ENCODE measurements at places on chromosomes 3 and 15.
A peak's percentile ranks its signal among the peaks of the same experiment; 100 is the strongest.

GRCh38 chr3:169478566-169479313, 184.8 kb downstream of the MECOM start:
- DNase-seq, result no peak

DNA sequence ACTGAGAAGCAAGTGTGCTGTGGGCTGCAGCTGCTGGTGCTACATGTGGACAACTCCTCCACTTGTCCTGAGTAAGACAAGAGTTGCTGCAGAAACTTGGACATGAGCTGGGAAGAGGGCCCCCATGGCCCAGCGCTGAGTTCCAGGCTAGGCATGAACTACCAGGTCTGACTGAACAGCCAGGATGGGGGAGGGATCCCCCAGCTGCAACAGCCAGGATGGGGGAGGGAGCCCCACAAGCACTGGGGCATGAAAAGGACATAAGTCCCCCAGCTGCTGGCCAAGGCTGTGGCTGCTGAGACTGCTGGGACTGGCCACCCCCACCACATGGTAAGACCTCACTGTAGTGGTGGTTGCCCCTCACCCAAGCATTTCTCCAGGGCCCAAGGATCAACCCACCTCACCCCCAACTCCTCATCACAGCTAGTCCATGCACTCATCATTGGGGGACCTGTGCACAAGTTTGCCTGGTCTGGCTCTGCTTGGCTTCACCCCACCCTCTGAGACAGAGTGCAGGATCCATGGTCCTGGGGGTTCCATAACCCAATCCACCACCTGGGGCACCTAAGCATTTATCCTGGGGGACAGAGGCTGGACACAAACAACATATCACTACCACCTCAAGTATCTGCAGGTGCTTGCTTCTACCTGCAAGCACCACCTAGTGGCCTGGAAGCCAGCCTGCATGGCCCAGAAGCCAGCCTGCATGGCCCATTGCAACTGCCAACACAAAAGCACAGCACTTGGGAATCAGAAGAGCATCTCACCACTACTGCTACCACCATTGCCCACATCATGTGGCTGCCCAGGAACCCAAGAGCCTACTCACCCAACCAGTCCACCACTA, 84.5 kb upstream of the STT3B start:
- DNase-seq, result peak; percentile 38

DNA sequence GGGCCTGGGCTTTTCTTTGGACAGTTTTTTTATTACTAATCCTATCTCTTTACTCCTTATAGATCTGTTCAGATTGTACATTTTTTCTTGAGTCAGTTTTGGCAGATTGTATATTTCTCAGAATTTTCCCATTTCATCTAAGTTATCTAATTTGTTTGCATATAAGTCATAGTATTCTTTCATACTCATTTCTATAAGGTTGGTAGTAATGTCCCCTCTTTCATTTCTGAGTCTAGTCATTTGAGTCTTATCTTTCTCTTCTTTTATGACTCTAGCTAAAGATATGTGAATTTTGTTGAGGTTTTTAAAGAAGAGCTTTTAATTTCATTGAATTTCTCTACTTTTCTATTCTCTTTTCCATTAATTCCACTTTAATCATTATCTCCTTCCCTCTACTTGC, 27.2 kb downstream of the TRPM1 start:
- DNase-seq, result no peak

- DNase-seq, result no peak
These were observed 214.7 kb upstream of the ZBTB20 start for GRCh38 chr3:115361806-115362205.

- DNase-seq, result no peak
These were observed 92.9 kb upstream of the CADPS start for GRCh38 chr3:62968128-62968527.

- no peak for DNase-seq
These were observed 182.0 kb upstream of the BHLHE40 start for GRCh38 chr3:4797201-4797705.

DNA sequence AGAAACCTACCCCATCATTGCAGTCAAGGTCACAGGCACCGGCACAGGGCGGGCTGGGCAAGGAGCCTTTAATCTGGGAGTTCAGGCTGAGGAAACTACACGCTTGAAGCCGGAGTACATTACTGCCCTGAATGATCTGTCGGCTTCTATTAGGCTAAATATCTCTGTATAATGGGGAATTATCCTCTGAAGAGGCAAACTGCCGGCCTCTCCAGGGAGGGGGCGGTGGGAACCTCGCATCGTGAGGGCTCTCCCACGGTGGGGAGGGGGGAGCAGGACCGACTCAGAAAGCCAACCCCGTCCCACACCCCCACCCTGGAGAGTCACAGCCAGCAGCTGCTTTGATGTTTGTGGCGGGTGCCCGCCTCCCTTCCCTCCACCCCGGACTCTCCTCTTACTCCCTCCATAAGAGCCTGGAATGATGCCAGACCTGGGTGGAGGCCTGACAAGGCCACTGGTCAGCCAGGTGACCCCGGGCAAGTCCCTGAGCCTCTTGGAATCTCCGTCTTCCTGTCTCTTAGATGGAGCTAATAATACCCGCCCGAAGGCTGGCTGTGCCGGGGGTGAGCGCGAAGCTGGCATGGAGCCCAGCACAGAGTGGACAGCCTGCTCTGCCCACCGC, 63.4 kb upstream of the LINGO1 start:
- no peak for DNase-seq

DNA sequence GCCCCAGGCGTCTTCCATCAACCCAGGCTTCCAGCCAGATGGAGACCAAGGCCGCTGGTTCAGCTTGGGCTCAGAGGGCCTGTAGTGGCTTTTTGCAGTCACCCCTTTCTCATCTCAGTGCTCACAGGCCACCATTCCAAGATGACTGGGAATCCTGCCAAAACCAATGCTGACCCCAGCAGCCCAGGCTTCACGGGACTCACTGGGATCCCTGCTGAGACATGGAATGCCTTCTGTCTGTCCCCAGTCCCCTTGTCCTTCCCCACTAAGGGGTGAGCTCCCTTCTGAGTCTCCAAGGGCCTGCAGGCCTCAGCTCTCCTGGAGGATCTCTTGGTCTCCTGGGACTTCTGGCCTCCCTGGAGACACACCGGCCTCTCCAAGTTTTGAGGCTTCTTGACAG, 77.4 kb upstream of the SEC13 start:
- DNase-seq, result no peak

GRCh38 chr15:79071901-79072300, 18.7 kb downstream of the RASGRF1 start:
- DNase-seq, result no peak

DNA sequence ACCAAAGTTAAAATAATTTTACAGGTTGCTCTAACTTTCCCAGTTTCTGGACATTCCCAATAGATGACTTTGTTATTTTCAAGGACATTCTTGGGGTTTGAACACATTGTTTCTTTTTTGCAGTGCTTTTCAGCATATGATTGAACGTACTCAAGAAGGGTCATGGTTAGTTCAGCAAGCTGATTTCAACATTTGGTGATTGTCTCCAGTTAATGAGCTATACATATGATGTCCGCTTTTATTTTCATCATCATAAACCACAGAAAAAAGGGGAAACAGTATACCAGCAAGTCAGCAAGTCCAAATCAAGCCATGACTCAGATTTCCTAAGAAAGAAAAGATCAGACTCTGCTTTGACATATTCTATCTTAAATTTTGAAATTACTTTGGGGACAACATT, 69.4 kb downstream of the B3GALNT1 start:
- DNase-seq, result no peak

- no peak for DNase-seq
These were observed 555.8 kb upstream of the IL12A start for GRCh38 chr3:159432682-159433340.

GRCh38 chr3:53236112-53236841, 19.5 kb downstream of the TKT start:
- DNase-seq, result peak; percentile 84

- DNase-seq, result no peak
These were observed 118.7 kb downstream of the PPM1L start for GRCh38 chr3:160874736-160875135.

DNA sequence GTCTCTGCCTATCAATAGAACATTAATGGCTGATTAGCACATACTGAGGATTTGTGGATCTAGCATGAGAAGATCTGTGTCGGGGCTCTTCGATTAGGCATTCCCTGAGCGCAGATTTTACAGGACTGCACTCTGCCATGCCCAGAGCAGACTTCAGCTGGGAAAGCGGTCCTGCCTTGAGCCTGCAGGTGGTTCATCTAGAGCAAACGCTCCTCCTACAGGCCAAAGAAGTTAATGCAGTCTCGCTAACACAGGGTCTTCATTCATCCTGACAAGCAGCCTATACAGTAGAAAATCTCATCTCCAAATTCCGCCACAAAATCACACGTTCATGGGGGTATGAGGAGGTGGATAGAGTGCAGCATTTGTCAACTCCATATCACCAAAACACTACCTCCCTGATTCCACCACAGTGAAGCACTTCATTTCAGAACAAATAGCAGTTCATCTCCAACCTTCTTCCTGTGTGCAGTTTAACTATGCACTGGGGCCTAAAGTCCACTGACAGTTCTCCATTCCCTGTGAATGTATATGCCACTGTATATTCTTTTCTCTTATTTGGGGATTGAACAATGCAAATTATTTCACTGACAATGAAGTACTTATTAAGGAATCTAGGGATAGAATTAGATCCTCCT, 405.8 kb downstream of the IGSF11 start:
- DNase-seq, result peak; percentile 73

DNA sequence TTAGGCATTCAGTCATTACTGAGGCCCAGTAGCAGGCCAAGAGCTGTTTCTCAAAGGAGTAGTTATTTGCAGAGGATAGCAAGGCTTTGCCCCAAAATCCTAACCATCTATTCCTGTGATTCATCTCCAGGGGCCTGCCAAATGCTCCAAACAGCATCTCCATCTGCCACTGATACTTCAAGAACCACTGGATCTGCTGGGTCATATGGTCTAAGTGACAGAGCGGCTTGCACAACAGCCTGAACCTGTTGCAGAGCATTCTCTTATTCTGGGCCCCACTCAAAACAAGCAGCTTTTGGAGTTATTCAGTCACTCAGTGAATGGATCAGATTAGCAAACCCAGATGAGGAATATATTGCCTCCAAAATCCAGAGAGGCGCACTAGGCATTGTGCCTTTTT, 68.8 kb upstream of the ALDH1A3 start:
- DNase-seq, result no peak
